ENCODE measurements at places on chromosomes 1 and 21.

GRCh38 chr21:46356494-46357334 lies 32.8 kb downstream of the PCNT start:
- no peak for DNase-seq

- DNase-seq: no peak
Measured at GRCh38 chr1:74681851-74682250, 8.3 kb upstream of the ERICH3 start.

DNA sequence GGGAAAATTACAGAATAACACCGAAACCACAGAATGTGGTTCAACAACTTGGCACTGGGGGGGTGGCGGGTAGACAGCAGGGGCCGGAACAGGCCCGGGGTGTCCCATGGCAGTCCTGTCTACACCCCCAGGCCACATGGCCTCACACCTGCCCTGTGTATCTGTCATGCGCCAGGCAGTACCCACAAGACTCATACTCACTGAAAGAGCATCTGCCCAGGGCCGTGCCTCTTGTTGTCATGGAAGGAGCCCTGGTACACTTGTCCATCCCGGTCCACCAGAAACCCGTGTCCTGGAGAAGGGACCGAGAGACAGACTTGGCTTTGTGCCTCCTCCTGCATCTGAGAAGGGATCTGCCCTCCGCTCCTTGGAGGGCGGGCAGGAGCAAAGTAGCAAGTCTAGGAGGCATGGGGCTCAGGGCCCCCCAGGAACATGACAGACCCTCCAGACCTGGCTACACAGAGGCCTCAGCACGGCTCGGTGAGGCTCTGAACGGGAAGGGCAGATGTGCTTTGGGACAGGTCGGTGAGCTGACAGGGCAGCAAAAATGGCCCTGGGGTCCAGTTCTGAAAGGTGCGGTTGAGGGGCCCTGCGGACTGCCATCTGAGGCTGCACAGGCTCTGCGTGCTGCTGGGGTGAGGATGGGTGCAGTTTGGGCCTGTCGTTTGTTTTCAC lies 5.6 kb downstream of the MORN1 start:
- no peak for DNase-seq

GRCh38 chr1:64295561-64295960 lies 92.1 kb downstream of the UBE2U start:
- no peak for DNase-seq

DNA sequence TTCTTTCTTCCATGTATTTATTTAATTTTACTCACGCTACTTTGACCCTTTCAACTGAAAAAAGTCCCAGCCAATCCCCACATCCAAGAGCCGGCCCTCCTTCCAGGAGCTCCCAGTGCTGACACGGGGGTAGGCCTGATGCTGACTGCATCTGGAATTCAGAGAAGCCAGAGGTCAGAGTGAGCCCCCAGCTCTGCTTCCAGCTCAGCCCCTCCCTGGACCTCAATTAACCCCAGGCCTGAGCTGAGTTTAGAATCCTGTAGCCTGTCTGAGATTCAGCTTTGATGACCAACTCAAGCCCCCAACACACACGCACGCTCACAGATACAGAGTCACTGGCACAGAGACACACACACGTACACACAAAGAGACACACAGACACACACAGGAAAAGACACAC lies 247.9 kb downstream of the NPHP4 start:
- DNase-seq: no peak

GRCh38 chr21:36479415-36480402 lies at the start of gene CLDN14:
CLDN14 (minus strand) TSS chr21:36480122; CDS start chr21:36461695, 18,427 bp downstream.
- no peak for DNase-seq

DNA sequence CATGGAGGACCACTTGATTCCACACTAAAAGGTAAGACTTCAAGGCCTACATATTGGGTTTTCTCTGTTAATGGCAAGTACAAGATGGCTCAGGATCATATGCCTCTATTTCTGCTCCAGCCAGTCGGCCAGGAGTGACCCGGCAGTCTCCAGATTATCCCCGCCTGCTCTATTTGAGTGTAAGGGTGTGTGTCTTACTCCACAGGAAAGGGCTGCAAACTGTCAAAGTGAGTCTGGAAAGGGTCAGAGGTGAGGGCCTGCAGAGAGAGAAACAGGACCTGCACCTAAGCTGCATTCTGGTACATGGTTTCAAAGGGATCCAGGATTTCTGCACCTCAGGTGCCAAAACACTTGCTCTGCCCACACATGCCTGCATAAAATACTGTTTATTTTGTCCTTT lies 9.2 kb downstream of the ZNF692 start:
- no peak for DNase-seq

DNA sequence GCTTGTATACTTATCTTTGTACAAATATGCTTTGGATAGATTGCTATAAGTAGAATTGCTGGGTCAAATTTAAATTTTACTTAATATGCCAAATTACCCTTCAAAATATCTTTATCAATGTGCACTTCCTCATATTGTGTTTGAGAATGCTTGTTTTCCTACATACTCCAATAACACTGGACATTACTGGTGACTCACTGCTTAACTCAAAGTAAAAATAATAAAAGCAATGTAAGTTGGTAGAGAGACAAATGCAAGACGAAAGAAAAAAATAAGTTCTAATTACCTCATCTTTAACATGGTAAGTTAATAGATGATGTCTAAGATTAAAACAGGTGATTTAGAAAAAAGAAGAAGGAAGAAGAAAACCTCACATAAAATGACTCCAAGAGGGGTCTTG lies 7.9 kb upstream of the SH3GLB1 start:
- no peak for DNase-seq

DNA sequence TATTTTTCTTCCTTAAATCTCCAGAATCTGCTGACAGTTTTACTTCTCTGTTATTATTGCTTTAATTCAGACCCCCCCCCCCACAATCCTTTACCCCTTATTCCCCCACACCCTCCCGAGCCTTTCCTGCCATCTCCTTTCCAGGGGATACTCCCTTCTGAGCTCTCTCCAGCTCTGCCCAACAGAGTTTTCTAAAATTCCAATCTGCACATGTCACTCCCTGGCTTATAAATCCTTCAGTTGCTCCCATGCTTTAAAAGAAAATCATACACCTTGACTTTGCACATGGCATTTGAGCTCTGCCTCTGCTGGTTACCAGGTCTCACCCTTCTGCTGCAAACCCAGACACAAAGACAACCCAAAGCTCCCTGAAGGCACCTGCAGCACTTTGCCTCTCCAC lies 11.7 kb upstream of the EPS8L3 start:
- DNase-seq: no peak

DNA sequence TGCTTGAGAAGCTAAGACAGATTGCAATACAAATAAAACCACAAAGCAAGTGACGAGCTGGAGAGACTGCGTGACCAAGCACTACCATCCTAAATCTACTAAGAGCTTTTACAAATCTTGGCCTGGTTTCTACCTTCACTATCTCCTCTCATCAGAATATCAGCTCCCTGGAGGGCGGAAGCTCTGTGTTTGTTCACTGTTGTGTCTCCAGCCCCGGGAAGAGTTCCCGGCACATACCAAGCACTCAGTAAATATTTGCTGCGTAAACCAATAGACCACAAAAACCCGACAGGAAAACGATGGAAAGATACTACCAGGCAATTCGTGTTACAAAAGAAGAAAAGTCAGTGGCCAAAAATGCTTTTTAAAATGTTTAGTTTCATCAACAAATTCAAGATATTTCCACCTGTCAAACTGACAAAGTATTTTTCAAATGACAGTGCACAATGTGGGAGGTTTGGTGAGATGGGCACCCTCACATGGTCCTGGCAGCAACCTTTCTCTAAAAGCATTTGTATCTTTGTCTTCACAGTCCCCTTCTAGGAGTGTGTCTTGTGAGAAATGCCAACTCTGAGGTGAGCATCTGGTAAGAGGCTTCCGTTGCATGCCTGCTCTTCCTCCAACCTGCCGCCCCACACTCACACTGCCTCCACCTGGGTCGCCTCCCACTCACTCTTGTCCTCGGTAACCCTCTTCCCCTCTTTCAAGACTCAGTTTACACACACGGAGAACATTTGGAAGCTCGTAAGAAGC lies 34.7 kb downstream of the SLC1A7 start:
- no peak for DNase-seq

GRCh38 chr1:13587256-13588030 lies 3.8 kb downstream of the PDPN start:
- no peak for DNase-seq

- DNase-seq: no peak
Measured at GRCh38 chr1:80910426-80910825, 890.3 kb upstream of the ADGRL2 start.

GRCh38 chr1:5659606-5660005 lies 332.6 kb downstream of the NPHP4 start:
- no peak for DNase-seq

GRCh38 chr1:42758641-42759040 lies 8.2 kb downstream of the P3H1 start:
- no peak for DNase-seq

DNA sequence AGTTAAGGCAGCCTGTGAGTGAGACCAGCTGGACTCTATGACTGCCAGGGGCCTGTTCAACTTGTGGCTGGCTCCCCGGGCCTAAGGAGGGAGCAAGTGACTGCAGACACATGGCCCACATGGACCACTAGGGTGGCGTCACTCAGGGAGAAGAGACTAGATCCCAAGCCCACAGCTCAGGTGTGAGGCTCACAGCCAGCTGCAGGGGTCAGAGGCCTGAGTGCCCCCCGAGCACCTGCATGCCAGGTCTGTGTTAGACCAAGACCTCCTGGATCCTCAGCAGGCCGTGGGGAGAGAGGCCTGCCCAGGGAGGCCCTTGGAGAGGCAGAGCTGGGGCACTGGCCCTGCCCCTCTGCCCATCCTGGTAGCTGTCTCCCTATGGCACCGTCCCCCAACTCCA lies 142.4 kb upstream of the RUNX3 start:
- DNase-seq: no peak
